ENCODE measurements at places on chromosomes 5 and 9. TPM values are rescaled to one million over a fixed set of nuclear protein-coding genes. Genes with fewer than 3 reads are reported as not detected.

GRCh38 chr5:67474597-67475238 is 278.1 kb upstream of the CD180 start:
- DNase-seq = no peak

- no peak for DNase-seq
These were observed 3.4 kb downstream of the RAPGEF1 start for GRCh38 chr9:131736431-131736830.

DNA sequence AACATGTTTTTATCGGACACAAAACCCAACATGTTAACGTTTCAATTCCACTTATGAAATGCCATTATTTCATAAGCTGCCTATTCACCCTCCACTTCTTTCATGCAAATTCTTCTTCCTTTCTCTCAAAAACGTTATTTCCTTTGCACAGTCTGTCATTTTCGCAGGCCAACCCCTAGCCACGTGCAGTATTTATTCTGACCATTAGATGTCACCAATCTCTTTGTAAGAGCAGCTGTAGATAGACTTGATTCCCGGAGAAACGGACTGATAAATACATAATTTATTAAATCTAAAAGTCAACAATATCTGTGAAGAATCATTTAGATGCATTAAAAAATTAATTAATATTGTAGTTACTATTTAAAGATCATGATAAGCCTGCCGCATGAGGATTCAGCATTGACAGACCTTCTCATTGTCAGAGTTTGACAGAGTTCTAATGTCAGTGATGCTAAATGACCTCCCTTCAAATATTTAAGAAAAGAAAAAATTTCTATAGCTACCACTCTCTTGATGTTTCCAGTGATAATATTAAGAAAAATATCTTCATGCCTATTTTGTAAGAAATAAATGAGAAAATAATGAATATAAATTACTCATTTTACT is 933.6 kb downstream of the CDH12 start:
- DNase-seq = no peak

DNA sequence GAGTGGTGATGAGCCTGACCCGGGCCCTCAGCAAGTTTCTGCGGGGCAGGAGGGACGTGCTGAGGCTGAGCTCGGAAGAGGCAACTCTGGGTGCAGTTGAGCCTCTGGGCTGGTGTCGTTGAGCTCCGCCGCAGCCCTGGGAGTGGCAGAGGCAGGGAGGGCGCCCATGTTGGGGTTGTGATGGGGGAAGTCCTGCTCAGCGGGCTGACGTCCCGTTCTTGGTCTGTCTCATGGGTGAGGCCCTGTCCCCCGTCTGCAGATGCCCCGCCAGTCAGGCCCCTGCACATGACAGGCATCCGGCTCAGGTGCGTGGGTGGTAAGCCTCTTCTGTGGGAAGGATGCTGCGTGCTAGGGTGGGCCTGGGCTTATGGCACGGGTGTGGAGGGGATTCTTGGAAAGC is 64.3 kb downstream of the RXRA start:
- peak; percentile 48 for DNase-seq

DNA sequence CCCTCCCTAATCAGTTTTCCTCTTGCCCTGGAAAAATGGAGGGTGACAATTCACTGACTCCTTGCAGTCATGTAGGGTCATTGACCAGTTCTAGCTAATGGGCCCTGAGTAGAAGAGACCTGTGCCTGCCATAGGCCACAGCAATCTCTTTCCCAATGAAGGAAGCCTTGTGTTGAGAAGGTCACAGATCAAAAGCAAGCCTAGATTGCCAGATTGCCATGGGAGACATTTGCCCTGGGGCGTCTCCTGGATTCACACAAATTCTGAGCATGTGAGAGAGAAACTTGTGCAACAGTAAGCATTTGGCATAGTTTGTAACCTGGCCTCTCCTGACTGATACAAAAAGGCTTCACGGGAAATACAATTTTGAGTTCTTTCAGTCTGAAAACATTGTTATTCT is 148.0 kb downstream of the NUDT12 start:
- DNase-seq = no peak

GRCh38 chr5:148768806-148769415 is 57.5 kb upstream of the ADRB2 start:
- no peak for DNase-seq

DNA sequence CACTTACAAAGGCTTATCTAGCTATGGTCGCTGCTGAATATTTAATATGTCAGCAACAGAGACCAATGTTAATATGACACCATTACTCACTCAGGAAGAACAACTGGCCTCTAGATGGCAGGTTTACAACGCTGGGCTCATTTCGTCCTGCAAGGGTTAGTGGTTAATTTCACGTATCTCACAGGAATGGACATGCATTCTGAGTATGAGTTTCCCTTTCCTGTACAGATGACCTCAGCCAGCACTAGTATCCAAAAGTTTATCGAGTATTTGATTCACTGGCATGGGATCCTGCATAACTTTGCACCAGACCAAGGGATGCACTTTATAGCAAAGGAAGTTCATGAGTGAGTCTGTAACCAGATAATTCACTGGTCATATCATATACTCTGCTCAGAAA is 8.7 kb upstream of the TRPC7 start:
- DNase-seq = no peak

GRCh38 chr9:13567833-13568232 is 288.3 kb upstream of the MPDZ start:
- no peak for DNase-seq

DNA sequence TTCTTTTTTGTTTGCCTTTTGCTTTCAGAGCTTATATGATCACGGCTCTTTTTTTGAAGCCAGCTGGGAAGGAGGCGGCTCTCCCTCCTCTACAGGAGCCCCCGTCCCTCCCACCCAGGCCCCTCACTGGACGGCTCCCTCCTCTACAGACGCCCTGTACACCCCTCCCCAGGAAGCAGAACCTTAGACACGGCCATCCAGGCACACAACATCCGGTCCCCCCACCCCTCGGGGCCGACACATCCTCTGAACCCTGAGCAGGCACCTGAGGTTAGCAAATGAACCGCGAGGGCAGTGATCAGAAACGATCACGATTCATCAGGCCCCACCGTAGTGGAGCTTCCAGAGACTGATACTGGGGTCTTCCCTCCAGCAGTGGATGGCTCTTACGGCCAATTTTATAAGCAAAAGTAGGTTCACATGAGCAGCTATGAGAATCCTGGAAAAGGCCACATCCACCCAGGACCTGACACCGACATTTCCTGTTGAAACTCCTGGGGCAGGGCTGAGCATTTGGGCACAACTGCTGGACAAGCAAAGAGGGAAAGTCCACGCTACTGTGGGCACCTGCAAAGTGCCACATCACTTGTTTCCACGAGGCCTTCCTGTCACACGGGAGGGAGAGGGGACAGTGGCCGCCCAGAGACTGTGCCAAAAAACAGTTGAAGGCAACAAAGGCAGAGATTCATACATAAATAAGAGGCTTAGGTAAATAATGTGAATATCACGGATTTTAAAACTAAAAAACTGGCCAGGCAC is 78.9 kb downstream of the SEMA4D start:
- peak; percentile 65 for DNase-seq

GRCh38 chr9:108182950-108183381 is 672.8 kb downstream of the ACTL7B start:
- no peak for DNase-seq

DNA sequence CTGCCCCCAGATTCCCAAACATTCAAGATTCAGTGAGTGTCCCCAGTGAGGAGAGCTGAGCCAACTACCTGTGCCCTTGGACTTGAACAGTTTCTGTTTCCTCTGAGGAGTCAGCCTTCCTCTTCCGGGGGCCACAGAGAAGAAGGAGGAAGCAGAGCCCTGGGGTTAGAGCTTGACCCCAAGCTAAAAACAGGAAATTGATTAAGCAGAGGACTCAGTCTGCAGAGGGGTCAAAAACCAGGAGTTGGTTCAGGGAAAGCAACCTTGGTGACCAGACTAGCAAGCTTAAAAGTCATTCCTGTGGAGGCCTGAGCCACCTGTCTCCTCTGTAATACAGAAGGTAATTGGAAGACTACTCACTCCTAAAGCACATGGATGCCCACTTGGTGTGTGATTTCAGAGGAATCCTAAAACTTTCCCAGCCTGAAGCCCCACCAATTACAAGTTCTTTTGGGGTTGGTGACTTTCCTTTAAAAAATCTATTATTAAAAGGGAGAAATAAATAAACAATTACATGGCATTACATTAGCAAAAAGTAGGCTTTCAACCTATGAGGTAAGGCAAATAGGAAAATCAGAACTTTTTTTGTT is 64.2 kb upstream of the SELENOP start:
- DNase-seq = no peak

DNA sequence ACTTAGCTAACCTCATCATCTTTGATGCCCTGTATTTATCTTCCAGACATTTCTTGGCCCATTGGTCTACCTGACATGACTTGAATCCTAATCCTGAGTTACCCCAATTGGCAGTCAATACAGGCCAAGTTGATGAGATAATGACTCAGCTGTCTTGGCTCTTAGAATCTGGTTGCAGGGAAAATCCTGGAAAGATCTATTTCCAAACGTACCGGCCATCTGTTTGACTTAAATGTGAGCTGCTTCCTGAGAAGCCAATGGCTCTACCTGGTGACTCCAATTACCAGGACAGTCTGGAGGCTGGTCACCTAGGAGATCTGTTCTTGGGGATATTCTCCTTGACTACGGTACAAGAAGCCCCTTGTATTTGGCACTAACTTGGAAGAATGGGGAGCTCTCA is 475.2 kb upstream of the BRINP1 start:
- DNase-seq = no peak

GRCh38 chr5:39783756-39784421 is 359.1 kb upstream of the DAB2 start:
- DNase-seq = no peak

DNA sequence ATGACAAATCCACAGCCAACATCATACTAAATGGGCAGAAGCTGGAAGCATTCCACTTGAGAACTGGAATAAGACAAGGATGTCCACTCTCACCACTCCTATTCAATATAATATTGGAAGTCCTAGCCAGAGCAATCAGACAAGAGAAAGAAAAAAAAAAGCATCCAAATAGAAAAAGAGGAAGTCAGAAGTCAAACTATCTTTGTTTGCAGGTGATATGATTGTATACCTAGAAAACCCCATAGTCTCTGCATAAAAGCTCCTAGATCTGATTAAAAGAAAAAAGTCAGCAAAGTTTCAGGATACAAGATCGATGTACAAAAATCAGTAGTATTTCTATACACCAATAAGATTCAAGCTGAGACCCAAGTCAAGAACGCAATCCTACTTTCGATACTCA is 66.1 kb downstream of the OSMR start:
- no peak for DNase-seq

GRCh38 chr5:139164020-139164419 is 34.1 kb downstream of the SIL1 start:
- no peak for DNase-seq

DNA sequence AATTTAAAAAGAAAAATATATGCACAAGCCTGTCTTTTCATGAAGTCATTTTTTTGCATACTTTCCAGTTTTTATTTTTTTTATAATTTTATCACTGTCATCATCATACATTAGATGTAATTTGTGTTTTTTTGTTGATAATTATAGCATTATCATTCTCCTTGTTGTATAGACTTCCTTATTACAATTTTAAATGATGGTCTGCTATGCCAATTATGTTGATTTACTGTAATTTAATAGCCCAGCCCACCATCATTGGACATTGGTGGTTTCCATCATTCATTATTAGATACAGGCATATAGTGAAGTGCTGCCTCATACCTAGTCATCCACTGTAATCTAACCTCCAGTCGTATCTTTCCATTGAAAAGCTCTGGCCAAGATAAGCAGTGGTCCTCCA is 3.8 kb upstream of the TJP2 start:
- DNase-seq = no peak

The STPG3 gene
- 1.2 TPM for total RNA-seq

The PCDHGA5 gene
- total RNA-seq = 0.31 TPM

The KCNT1 gene
- not detected for total RNA-seq

The SLC46A2 gene
- total RNA-seq = not detected

All from activated T-helper 1 cell treated with anti-CD3 and anti-CD28 coated beads, Interleukin-12 subunit alpha, Interleukin-12 subunit beta, Interleukin-2, Interleukin-4 antibody, amounts not matched to agents 30 ng/mL and 10 ng/mL and 1 ng/mL, durations not matched to agents 14 hours and 24 hours and 36 hours (primary cell).